ENCODE measurements at places on chromosomes 12 and 14.

DNA sequence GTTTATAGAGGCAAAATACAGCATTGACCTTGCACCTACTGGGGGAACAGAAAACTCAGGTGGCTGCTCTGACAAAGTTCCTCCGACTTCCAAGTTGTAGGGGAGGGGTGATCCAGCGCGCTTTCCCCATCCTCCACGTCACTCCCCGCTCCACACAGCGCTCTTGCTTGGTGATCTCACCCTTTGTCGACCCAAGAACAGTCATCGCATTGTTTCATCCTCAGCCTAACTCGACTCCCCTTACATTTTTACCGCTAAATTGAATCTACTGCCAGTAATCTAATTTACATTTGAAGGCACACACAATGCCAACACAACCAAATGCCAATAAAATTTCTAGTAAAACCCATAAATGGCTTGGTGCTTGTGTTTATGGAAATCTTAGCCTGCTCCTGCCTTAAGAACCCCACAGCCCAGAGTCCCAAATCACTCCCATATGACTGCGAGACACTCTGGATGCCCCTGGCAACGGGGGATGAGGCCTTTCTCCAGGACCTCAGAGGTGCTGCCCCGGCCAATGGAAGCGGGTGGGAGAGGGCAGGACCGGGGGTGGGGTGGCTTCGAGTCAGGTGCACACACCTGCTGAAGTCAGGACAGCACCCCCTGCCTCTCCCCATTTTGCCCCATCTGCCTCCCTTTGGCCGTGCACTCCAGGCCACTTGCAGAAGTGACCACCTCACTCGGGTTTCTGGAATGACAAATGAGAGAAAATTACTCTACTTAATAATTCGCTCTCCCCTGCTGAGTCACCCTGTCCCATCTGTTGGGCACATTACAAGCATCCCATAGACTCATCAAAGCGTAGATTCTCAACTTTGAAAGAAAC lies 98.2 kb upstream of the GSC start:
- DNase-seq, result peak; percentile 67

GRCh38 chr14:99241325-99242010 lies 30.5 kb downstream of the BCL11B start:
- DNase-seq, result no peak

DNA sequence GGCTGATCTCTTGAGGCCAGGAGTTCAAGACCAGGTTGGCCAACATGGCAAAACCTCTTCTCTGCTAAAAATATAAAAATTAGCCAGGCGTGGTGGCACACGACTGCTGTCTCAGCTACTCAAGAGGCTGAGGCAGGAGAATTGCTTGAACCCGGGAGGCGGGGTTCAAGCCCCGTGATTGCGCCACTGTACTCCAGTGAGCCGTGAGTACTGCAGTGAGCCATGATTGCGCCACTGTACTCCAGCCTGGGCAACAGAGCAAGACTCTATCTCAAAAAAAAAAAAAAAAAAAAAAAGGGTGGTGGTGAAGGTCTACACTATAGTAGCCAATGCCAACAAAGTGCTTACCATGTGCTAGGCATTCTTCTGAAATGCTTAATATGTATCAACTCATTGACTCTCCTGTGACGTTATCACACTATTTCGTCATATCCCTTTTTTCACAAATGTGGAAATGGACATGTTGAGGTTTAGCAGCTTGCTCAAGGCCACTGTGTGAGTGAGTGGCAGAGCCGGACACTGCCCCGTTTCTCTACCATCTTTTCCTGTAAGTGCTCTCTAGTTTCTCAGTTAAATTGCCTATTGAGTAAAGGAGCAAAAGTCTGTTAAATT lies 59.6 kb downstream of the GNS start:
- no peak for DNase-seq

DNA sequence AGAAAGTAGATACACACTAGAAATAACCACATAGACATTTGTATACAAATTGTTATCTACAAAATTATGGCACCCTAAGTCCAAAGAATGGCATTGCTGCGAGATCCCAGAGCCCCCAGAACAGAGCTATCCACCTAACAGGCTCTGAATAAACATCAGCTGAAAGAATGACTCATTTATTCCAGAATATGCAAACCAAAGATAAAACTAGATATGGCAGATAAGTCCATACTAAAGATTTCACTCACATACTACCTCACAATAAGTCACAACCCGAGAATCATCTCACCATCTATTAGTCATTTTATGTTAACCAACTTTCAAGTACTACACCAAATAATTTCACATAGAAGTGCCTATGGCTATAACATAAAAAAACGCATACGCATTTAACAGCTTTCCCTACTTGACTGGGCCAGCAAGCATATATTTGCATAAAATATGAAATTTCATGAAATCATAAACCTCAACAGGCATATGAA lies 5.6 kb downstream of the CNIH1 start:
- no peak for DNase-seq

GRCh38 chr14:38994731-38995130 lies 108.3 kb downstream of the SEC23A start:
- DNase-seq, result no peak

GRCh38 chr12:19338405-19338804 lies 100.9 kb upstream of the AEBP2 start:
- no peak for DNase-seq

GRCh38 chr12:91778091-91778832 lies 367.4 kb downstream of the BTG1 start:
- no peak for DNase-seq

DNA sequence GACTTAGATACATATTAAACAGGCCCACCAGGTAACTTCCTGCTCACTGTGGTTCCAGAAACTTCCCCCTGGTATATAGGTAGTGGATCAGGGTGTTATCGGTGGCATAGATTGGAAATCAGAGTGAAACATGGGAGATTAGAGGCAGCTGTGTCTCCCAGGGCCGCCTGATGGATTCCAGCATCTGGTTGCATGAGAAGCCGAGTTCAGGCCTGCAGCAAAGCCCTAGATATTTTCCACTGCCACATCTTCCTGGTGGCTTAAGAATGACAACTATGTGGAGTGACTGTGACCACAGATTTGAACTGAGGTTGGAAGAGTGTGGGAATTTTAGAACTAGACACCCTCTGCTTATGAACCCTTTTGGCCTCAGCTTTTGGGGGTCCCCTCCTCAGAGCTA lies 184.8 kb upstream of the NTF3 start:
- no peak for DNase-seq

- no peak for DNase-seq
Observed at GRCh38 chr12:69476276-69477017, 6.3 kb downstream of the FRS2 start.

- no peak for DNase-seq
Observed at GRCh38 chr12:6950401-6950801, 755 bp upstream of the PTPN6 start.

DNA sequence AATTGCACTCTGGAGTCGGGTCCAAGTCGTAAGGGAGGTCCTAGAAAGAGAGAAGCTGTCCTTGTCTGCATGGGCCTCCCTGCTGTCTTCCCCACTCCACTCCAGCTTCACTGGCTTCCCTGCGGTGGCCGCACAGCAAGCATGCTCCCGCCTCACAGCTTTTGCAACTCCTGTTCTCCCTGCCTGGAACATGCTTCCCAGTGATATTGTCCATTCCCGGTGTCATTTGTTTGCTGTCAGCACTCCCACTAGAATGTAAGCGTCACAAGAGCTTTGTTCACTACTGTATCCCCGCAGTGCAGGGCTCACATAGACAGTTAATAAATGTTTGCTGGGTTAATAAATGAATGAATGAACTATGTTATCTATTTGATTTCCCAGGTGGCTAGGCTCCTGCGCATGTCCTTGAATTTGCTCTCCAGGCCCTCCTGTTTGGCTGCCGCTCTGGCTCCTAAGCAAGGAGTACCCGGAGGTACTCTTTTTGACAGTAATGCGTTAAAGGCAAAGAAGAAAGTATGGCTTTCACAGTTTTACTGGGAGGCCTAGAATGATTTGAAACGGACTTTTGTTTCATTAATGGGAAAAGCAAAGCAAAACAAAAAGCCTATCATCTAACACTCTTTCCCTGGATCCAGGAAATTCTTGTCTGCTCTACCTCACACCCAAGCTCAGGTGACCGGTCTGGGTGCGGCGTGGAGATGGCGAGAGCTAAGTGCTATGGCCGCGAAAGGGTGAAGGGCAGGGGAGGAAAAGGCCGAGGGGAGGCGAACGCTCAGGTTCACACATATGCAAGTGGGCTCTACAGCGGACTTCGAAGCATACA lies 6.2 kb upstream of the SLC7A7 start:
- no peak for DNase-seq

DNA sequence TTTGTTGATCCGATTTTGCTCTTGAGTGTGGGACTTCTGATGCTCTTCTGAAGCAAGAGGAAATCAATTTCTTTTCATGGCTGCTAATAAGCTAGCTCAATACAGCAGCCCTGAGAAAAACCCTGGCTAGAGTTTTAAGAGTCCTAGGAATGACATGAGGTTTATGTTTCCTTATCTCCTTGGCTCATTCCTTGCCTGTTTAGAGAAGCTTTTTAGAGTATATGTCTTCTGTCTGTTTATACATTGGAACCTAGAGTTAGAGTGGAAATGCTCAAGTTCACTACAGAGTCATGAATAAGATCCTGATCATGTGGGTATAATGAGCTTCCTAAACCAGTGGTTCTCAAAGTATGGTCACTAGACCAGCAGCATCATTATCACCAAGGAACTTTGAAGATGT lies 34.5 kb downstream of the SMOC1 start:
- no peak for DNase-seq

DNA sequence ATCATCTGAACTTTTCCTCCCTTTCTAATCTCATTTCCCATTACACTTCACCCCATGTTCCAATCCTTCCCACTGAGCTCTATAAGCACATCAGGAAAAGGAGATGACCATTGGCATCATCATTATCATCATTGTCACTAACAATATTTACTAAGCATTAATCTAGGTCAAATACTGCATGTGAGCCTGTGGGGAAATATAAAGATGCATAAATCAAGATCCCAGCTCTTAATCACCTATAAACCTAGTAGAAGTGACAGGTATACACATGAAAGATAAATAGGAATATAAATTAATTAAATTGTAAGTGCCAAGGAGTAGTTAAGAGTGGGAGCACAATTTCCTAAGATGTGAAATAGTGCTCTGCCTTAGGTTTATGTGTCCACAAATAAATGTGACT lies 100.6 kb downstream of the OTOGL start:
- no peak for DNase-seq

- DNase-seq, result peak; percentile 30
Observed at GRCh38 chr12:123237646-123238329, 4.6 kb downstream of the MTRFR start.

GRCh38 chr14:100587086-100587762 lies at the start of gene BEGAIN:
BEGAIN (minus strand) TSS chr14:100587417; CDS start chr14:100587290, 127 bp downstream.
- DNase-seq, result no peak

DNA sequence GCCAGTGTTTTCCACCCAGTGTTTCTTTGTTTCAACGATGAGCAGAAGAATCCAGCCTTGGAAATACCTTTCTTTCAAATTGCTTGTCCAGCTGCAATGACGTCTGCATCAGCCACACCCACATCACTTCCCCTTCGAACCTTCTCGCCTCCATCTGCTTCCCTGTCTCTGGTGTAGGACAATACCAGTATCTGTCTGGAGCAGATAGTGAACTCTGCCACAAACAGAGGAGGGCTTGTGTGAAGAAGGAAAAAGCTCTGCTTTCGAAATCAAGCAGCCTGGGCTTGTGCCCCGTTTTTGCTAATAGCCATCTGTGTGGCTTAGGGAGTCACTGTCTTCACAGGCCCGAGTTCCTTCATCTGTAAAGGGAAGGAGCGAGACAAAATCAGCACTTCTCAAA lies 415.4 kb downstream of the ZFP36L1 start:
- peak; percentile 70 for DNase-seq

GRCh38 chr12:6214633-6215032 lies 14.4 kb downstream of the CD9 start:
- no peak for DNase-seq

DNA sequence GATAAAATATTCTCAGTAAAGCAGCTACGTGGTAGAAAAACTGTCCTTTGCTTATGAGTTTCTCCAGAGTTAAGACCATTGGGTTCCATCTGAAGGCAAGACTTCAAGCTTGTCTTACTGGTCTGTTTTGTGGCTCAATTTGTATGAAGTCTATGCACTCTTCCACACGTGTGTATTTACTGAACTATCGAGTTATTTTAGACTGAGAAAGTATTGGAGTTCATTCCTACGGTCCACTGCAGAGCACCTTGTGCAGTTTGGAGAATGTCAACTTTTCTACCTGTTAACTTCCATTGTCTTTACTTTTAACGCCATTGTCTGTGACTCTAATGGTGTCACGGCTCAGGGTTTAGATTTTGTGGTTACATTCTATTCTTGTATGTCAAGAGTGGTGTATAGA lies 3.7 kb downstream of the HIF1A start:
- no peak for DNase-seq

DNA sequence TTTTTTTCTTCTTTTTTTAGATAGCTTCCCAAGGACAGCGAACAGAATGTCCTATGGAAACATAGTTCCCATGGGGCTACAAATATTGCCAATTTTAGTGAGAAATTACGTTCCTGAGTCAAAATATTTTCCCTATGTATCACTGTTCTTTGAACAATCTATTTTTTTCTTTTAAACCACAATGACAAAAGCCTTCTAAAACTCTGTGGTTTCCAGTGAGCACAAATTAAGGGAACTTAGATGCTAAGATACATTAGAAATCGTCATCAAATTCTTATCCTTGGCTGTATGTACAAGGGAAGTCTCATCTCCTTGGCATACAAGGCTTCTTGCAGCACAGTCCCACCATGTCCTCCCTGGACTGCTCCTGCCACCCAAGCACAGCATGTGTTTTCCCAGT lies 17.9 kb downstream of the CPM start:
- DNase-seq, result no peak

- DNase-seq, result no peak
Observed at GRCh38 chr12:69389831-69390230, 30.3 kb downstream of the YEATS4 start.

GRCh38 chr12:107443320-107444090 lies 242.1 kb upstream of the PWP1 start:
- DNase-seq, result no peak

DNA sequence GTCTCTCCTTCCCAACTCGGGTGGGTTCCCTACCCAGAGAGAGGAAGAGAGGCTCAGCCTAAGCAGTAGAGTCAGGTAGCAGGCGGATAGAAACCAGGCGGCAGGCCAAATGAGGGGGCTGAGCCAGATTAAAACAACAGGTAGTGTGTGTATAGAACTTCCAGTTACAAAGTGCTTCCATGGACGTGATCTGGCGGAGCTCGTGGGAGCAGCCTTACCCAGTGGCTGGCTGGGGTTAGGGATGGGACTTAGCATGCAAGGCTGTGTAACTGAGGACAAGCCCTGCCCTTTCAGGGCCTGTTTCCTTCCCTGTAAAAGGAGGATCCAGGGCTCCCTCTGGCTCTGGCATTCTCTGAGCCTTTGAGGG lies 8.3 kb downstream of the KRT80 start:
- DNase-seq, result no peak

DNA sequence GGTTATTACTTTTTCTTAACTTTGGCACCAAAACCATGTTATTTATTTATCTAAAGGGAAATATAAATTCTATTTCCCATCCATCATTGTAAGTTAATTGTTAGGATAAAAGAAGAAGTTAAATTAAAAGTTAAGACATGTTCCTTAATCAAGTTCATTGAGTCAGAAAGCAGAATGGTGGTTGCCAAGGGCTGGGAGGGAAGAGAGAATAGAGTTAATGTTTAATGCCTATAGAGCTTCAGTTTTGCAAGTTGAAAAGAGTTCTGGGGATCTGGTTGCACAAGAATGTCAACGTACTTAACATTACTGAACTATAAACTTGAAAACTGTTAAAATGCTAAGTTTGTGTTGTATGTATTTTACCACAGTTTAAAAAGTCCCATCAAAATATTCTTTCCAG lies 63.2 kb upstream of the NR2C1 start:
- DNase-seq, result no peak
